ENCODE measurements at places on chromosomes 16 and 17.
A peak's percentile ranks its signal among the peaks of the same experiment; 100 is the strongest.

DNA sequence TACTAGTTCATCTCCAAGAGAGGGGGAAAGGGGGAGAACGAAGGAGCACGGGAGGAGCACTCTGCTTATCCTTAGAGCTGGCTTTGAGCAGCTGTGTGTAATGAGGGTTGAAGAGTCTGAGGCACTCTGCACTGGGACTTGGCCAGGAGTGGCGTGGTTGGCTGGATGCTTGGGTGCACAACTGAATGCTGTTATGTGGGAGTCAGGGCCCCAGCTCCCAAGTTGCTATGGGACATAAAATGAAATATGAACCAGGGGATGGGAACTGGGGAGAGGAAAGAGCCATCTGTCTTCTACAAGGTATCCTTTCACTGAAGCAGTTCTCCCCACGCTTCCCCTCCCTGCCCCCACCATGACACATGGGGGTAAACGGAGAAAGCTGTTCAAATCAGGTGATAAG lies 105.9 kb upstream of the ANKFN1 start:
- DNase-seq = no peak

DNA sequence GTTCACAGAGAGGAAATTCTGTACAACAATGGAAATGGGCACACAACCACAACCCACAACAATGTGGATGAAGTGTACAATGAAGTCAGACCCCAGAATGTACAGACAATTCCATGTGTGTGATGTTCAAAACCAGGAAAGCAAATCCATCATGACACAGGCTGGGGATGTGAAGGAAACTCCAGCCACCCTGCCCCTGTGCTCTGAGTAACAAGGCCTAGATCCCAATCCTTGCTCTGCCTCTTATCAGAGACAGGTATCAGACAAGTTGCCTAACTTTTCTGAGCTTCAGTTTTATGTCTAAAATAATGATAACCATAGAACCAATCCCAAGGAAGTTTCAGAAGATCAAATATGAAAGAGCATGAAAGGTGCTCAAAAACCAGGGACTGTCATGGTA lies 1.8 kb upstream of the C16orf95 start:
- DNase-seq = no peak

DNA sequence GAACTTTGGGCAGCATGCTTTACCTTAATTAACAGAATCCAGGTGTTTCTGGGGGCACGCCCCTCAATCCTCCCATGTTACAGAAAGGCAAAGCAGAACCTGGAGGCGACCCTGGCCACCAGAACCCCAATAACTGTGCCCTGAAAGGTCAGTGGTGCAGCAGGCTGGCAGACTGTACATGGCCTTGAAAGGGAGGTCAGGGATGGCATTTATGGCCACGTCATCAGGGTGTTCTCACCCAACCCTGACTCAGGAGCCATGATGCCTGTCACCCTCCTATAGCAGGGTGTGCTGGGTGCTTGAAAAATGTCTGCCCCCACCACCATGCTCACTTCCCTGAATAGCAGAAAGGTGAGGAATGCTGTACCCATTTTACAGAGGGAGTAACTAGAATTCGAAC lies 177.7 kb downstream of the TMEM132E start:
- no peak for DNase-seq

DNA sequence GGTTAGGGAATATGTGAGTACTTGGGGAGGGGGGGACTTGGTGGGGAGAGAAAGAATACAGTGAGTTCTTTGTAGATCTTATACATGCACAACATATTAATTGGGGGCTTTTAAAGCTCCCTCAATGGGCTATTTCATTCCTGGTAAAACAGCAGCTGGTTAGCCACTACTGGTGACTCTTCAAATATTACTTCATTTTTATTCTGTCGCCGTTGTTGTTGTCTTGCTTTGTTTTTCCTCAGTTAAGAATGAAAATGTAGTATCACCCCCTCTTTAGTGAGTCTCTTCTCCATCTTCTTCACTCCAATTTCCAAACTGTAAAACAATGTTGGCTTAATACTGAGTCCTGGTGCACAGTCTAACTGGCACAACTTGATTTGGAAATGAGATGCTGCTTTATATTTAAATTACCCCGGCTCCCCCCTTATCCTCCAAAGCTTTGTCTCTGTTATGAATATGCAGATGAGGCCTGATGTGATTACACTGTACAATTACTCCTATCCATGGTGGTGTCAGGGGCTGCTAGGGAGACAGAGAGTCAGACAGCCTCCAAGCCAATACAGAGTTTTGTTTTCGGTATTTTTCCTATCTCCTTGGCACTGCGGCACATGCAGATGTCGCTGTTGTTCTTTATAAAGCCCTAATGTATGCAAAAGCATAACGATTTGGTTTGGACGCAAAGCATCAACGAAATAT lies 256.9 kb upstream of the PMFBP1 start:
- no peak for DNase-seq

DNA sequence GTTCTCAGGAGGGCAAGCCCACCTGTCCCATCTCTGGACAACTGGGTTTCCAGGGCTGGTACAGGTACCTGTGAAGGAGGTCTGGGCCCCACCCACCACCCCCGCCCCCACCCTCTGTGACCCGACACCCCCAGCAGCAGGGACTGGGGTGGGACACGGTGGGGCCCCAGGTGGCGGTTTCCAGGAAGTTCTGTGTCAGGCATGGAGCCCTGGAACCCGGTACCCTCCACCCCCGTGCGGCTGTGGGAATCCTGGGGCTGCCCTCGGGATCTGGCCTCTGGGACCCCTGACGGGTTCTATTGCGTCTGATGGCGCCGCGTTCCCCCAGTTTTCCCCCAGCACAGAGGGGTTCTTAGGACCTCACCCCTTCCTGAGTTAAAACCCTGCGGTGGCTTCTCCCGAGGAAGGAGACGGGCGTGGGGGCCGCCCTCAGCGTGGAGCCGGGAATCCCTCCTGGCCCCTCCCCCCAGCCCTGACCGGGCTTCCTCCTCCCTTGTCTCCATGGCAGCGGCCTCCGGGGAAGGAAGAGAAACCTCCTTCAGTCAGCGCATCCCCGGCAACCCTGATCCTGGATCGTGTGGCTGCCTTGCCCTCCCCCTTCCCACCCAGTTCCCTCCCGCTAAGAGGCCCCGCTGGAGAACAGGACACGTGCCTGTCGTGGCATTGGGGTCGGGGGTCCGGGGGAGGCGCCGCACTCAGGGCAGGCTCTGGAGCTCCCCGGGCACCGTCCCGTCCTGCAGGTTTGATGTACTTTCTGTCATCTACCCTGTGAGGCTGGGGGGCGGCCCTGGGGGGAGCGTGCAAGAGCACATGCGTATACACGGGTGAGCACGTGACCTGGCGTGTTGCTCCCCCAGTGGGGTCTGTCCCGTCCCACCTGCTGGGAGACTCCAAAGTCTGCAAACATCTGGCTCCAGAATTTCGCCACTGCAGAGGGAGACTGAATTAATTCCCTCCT lies 30.3 kb downstream of the CACNA1H start:
- DNase-seq = peak; percentile 71

DNA sequence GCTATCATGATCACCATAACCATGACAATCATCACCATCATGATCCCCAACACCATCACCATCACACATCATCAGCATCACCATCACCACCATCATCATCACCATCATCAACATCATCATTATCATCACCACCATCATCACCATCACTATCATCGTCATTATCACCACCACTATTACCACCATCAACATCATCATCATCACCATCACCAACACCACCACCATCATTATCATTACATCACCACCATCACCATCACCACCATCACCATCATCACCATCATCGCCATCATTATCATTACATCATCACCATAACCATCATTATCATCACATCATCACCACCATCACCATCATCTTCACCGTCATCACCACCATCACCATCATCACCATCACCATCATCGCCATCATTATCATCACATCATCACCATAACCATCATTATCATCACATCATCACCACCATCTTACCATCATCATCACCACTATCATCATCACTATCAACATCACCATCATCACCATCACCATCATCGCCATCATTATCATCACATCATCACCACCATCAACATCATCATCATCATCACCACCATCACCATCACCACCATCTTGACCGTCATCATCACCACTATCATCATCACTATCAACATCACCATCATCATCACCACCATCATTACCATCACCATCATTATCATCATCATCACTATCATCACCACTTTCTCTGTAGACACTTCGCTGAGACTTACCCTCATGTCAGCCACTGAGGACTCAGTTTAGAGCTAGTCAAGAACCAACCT lies 366.0 kb downstream of the C16orf95 start:
- DNase-seq = no peak

DNA sequence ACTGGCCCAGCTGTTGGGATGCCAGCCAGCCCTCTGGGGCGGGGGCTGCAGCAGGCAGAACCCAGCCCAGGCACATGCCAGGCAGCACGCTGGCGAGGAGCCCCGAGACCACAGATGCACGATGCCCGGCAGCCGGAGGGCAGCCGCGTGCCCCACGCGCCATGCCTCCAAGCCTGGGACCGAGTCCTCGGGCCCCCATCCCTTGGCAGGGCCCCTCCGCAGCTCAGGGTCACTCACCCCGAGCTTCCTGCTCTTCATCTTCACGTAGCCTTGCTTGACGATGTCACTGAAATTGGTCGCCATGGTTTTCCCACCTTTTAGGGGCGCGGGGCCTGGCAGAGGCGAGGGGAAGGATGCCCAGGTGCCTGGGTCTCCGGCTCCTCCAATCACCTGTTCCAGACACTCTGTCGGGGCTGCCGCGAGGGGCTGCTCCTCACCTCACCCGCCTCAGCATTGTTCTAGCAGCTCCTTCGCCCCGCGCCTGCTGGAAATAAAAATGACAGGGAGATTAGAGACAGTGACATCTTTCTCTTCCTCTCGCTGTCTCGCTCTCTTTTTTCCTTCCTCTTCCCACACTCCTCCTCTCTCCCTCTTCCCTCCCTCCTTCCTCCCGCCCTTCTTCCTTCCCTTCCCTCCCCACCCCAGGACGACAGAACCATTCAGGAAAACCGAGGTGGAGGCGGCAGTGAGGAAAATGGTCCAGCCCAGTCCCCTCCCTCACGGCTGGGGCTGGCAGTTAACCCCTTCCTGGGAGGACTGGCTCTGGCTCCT lies 6.9 kb downstream of the DOK4 start:
- peak; percentile 82 for DNase-seq

- no peak for DNase-seq
These were observed 24.3 kb downstream of the STAT3 start for GRCh38 chr17:42363767-42364585.

GRCh38 chr17:50139950-50140885 lies 10.3 kb upstream of the SAMD14 start:
- DNase-seq = peak; percentile 89

- no peak for DNase-seq
These were observed 33.1 kb downstream of the CDRT15L2 start for GRCh38 chr17:20612635-20613034.

DNA sequence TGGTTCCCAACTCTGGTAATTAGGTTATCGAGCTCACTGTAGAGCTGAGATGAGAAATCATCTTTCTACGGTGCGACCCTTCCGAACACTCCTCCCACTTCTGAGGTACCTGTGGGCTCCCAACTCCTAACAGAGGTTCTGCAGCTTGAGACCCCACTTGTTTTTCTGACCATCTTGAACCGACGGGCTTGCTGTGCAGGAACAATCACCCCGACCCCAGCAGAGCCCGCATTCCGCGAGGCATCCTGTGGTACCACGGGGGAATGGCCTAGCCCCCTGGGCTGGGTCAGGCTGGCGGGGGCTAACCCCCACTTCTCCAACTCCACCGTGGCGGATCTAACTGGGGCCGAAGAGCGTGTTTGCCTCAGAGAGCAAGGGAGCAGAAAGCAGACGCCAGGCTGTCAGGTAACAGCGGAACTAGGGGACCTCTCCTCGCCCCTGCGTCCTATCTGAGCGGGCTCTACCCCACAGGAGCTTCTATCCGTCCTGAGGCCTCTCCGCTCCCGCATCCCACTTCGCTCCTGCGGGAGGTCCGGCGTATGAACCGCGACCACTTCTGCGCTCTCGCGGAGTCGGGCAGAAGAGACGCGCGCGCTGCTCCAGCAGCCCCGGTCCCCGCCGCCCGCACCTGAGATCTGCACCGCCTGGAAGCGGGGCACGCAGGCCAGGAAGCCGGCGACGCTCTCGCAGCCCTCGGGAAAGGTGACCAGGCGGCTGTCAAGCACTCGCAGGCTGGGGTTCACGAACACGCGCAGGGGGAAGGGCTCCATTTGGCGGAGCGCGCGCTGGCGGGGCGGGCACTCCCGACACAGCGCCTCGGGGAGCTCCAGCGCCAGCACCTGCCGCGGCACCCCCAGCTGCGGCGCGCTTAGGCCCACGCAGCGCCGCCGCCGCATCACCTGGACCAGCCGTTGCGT lies 761 bp downstream of the PDF start:
- DNase-seq = no peak

DNA sequence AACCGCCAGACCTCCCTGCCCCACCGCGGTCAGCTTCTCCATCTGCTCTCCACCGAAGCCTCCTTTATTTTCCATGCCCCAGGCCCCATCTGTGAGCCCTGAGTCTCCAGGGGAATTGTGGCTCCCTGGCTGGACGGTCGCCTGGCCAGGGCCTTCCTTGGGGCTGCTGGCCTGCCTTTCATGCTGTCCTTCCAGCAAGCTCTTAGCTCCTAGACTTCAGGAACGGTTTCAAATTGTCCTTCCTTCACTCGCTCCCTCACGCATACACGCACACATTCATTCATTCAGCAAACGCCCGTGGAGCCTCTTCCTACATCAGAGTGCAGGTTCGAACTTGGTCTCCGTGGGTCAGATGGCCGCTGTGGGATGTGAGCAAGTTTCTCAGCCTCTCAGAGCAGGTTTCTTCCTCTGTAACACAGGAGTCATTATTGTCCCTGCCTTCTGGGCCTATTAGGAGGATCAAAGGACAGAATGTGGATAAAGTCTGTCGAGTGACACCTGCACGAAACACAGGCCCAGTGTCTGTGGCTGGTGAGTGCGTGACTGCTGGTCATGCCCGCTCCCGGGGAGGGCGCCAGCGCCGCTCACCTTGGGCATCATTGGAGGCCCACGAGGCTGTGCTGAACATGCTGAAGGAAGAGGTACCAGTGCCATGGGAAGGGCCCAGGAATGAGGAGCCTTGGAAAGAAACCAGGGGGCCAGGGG lies 18.7 kb upstream of the GSE1 start:
- DNase-seq = no peak

DNA sequence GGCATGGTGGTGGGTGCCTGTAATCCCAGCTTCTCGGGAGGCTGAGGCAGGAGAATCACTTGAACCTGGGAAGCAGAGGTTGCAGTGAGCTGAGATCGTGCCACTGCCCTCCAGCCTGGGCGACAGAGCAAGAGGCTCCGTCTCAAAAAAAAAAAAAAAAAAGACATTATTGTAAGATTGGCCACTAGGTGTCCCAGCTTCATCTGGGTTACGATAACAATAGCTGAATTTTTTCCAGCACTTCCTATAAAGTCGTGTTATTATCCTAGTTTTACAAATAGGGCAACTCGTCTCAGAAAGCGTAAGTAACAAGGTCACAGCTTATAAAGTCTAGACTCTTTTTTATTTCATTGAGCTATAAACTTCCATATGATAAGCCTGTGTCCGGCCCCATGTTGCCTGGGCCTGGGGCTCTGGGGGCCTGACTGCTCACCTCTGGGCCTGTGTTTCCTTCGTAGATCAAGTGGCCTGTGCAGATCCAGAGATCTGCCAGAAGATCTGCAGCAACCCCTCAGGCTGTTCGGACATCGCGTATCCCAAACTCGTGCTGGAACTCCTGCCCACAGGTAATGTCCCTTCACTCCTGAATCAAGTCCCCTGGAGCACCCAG lies 60.5 kb downstream of the SLC5A11 start:
- DNase-seq = no peak

Measured in SK-N-DZ (cell line).